ENCODE measurements at places on chromosomes 7 and 10.

GRCh38 chr10:6202098-6202683, 541 bp upstream of the PFKFB3 start:
- DNase-seq = no peak

- no peak for DNase-seq
These were observed 53.8 kb downstream of the COL13A1 start for GRCh38 chr10:69855346-69856111.

DNA sequence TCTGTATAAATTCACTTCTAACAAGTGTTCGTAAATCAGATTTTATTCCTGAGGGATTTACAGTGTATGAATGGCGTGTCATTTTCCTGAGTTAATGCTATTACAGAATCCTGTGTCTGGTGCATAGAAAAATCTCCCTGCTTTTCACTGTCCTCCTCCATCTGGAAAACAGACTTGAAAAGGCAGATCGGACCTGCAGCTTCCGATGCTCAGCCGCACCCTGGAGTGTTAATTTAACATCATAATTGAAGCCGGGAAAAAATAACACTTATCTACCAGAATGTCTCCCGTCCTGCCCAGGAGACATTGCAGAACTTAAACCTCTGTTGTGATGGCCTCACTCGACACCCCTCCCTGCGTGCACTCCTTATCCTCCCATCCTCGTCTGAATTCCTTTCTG, 442.1 kb upstream of the FOXK1 start:
- no peak for DNase-seq

GRCh38 chr10:43846187-43846680, 197.6 kb upstream of the ZNF32 start:
- no peak for DNase-seq

Measured in muscle of arm (tissue), 14 donors.